ENCODE measurements at places on chromosomes 16 and 17.

DNA sequence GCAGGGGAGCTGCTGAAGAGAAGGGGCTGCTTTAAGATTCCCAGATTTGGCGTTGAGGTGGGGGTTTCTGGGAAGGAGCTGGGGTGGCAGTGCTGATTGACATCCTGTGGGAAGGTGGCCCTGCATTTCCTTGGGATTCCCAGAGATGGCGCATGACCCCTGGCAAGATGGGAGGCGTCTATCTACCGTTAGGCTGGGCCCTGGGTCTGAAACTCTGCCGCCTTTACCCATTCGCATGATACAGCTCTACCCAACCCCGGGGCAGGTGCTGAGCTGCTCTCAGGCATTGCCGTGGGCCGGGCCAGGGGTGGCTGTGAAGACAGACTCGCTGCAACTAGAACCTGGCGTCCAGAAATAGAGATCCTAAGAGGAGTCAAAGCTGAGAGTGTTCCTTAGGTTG is 9.9 kb upstream of the MVD start:
- no peak for DNase-seq

DNA sequence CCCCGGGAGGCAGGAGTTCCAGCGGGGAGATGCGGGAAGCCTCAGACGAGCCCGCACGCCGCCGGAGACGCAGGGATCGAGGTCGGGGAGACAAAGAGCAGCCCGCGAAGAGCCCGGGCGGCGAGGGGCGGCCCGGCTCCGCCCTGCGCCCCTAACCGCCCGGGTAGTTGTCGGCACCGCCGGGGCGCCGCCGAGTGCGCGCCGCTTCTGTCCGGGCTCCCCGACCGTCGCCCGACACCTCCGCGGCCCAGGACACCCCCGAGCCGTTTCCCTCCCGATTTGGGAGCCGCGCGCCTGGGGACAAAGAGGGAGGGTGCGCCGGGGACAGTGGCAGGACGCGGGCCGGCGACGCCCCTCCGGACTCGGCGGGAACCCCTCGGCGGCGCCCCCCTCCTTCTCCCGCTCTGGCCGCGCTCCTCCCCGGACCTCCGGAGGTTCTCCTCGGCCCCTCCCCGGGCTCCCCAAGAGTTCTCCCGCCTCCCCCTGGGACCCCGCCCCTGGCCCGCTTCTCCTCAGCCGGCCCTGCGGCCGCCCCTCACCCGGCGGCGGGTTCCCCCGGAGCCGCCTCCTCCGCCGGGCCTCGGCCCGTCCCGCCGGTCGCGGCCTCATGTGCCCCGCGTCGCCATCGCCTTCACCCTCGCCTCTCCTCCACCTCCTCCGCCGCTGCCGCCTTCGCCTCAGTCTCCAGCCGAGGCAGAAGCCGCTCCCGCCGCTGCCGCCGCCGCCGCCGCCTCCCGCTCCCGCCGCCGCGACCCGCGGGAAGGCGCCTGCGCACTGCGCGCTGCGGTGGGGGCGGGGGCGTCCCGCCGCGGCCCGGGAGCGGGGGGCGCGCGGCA is at the start of gene GJC1:
TSS of gene GJC1 (minus strand) at position 765 of the 836 bp plus-strand sequence. CDS start 24,470 bp downstream, outside the sequence.
- peak; percentile 62 for DNase-seq

- DNase-seq: peak; percentile 66
Observed at GRCh38 chr17:78842881-78843565, 2.4 kb upstream of the USP36 start.

GRCh38 chr16:79580453-79581191 is 19.9 kb downstream of the MAF start:
- DNase-seq: no peak

DNA sequence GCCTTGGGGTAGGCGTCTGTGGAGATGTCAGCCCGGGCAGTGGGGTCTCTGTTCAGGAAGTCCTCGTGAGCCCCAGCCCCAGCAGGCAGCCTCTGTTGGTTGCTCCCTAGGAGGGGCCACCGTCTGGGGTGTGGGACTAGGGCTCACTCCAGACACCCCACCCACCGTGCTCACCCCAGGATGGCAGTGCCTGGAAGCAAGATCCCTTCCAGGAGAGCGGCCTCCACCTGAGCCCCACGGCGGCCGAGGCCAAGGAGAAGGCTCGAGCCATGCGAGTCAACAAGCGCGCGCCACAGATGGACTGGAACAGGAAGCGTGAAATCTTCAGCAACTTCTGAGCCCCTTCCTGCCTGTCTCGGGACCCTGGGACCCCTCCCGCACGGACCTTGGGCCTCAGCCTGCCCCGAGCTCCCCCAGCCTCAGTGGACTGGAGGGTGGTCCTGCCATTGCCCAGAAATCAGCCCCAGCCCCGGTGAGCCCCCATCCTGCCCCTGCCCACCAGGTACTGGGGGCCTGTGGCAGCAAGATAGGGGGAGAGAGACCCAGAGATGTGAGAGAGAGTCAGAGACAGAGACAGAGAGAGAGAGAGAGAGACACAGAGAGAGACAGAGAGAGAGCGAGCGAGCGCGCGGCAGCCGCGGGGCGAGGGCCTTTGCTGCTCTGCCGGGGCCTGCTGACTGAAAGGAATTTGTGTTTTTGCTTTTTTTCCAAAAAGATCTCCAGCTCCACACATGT is 9.8 kb downstream of the NTHL1 start:
- DNase-seq: no peak

- no peak for DNase-seq
Observed at GRCh38 chr17:40105861-40106759, 5.7 kb upstream of the NR1D1 start.

DNA sequence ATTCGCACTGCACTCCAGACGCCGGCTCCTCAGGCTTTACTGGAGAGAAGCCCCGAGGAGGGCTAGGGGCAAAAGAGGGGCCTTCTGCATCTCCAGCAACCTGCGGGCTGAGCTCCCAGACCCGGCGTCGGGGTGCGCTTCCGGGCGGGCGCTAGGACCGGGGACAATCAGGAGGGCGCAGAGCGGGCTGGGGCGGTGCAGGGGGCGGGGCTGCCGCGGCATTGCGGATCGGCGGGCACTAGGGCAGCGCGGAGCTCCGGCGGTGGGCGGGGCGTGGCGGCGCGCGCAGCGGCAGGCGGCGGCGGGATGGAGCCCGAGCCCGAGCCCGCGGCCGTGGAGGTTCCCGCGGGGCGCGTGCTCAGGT is at the start of gene TSEN54:
TSS of gene TSEN54 (plus strand) at position 274 of the 364 bp plus-strand sequence. CDS start at position 307, 33 bp downstream.
- DNase-seq: peak; percentile 95

- no peak for DNase-seq
Observed at GRCh38 chr16:28572696-28573510, 19.2 kb downstream of the SGF29 start.

GRCh38 chr17:67520252-67520906 is 143.3 kb downstream of the PITPNC1 start:
- DNase-seq: no peak

DNA sequence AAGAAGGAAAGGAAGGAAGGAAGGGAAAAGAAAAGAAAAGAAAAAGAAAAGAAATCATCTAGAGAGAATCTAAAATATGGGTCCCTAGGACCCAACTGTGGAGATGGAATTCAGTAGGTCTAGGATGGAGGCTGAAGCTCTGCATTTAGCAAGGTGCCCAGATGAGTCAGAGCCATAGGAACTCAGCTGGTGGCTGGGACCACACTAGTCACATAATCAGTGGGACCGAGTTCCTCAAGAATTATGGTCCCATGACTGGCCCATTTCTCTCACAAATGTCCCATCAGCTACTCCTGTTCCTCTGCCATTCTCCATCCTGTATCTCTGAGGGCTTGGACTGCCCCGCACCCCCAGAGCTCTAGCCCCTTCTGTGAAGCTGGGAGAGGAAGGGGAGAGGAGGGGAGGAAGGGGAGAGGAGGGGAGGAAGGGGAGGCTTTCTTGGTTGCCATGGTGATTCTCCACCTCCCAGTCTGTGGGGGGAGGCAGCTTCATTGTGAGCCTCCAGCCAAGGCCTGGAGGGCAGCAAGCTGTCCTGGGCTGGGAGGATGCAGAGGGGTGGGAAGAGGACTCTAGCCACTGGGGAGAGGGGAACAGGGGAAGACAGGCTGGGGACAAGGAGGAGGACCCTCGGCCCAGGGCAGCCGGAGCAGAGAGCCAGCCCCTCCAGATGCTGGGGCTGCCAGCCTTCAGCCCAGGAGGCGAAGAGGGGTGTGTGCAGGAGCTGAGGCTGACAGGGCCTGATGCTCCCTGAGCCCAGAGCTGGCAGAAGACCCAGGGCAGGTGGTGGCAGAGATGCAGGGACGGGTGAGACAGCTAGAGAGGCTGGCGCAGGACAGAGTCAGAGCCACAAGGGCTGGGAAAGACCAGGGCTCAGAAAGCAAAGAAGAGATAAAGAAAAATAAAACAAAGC is 37.8 kb upstream of the LHX1 start:
- no peak for DNase-seq
